ENCODE measurements at places on chromosomes 11 and 22.

GRCh38 chr11:33542921-33543320 lies 157.7 kb downstream of the C11orf91 start:
- peak; percentile 34 for DNase-seq

DNA sequence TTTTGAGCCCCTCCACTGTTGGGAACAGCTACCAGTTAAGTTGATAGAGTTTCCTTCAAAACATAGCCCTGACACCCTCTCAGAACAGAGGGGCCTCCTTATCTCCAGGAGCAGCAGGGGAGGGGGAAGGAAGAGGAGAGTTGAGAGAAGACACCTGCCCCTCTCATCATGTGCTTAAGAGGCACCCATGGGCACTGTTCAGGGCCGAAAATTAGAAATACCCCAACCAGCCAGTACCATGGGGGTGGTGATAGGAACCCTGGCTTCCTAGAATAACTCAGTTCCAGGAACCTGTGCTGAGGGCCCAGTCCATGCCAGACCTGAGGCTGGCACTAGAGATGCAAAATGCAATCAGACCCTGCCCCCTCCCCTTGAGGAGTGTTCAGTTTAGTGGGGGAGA lies 9.3 kb upstream of the GDPD5 start:
- no peak for DNase-seq

- DNase-seq: no peak
These were observed 12.1 kb downstream of the CHST1 start for GRCh38 chr11:45653277-45653676.

GRCh38 chr11:2924381-2924780 lies 4.8 kb downstream of the PHLDA2 start:
- no peak for DNase-seq

DNA sequence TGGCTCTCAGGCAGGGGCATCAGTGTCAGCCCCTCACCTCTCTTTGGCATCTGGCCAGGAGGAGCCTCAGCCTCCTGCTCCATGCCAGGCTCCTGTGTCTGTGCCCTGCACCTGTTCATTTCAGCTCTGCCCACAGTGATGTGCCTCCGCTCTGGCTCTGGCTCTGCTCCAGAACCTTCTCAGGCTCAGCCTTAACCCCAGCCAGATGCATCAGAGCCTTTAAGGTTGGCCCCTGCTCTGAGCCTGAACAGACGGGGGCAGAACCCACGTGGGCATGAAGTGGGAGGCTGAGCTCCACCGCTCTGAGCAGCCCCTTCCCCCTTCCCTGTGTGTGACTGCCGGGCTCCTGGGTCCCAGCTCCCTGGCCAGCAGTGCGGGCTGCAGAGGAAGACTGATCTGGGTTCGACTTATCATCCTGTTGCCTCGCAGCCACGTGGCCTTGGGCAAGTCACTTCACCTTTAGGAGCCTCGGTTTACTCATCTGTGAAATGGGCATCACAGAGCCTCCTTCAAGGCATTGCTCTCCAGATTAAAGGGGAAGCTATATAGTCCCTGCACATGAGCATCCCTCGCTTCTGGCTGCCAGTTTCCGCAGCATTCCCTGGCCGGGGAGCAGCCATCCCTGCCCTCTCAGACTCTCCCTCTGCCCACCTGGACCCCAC lies 44.7 kb upstream of the RTL6 start:
- no peak for DNase-seq

- DNase-seq: no peak
These were observed 458.9 kb upstream of the CADM1 start for GRCh38 chr11:115963156-115963555.

- DNase-seq: no peak
These were observed 23.9 kb upstream of the PANX2 start for GRCh38 chr22:50146439-50147238.

- DNase-seq: no peak
These were observed 8.6 kb upstream of the C11orf96 start for GRCh38 chr11:43933608-43934551.

DNA sequence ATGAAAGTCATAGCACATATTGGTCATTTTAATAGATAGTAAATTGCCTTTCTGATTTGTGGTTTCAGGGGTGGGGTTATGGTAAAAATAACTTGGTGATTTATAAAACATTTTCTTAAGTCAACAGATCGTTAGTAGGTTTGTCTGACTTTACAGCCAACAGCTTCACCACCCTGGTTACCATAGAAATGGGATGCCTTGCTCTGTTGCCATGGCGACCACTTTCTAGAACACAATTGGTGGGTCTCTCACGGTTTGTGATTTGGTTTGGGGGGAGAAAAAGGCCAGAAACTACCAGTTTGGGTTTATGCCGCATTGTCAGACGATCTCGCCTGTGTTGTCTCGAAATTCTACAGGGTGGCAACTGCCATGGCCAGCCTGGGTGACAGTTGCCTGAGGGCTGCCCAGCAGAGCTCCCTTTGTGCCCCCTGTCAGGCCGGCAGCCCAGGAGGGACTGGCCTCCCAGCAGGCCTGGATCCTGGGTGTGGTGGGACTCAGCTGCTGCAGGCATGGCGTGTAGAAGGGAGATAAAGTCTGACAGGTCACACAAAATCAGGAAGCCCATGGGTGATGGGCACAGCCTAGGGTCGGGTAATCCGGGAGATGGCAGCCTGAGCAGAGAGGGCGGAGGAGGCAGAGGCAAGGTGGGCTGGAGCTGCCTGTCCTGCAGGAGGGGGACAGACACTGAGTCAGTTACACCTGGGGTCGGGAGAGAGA lies 30.9 kb downstream of the KCNC1 start:
- no peak for DNase-seq

DNA sequence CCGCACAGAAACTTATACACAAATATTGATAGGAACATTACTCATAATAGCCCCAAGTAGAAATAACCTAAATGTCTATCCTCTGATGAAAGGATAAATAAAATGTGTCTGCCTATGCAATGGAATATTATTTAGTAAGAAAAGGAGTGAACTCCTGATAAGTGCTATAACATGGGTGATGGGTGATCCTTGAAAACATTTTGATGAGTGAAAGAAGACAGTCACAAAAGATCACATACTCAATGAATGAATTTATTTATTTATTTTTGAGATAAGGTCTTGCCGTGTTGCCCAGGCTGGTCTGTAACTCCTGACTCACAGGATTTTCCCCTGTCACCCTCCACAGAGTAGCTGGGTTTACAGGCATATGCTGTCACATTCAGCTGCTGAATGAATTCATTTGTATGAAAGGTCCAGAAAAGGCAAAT lies 17.3 kb downstream of the RNF121 start:
- DNase-seq: no peak

DNA sequence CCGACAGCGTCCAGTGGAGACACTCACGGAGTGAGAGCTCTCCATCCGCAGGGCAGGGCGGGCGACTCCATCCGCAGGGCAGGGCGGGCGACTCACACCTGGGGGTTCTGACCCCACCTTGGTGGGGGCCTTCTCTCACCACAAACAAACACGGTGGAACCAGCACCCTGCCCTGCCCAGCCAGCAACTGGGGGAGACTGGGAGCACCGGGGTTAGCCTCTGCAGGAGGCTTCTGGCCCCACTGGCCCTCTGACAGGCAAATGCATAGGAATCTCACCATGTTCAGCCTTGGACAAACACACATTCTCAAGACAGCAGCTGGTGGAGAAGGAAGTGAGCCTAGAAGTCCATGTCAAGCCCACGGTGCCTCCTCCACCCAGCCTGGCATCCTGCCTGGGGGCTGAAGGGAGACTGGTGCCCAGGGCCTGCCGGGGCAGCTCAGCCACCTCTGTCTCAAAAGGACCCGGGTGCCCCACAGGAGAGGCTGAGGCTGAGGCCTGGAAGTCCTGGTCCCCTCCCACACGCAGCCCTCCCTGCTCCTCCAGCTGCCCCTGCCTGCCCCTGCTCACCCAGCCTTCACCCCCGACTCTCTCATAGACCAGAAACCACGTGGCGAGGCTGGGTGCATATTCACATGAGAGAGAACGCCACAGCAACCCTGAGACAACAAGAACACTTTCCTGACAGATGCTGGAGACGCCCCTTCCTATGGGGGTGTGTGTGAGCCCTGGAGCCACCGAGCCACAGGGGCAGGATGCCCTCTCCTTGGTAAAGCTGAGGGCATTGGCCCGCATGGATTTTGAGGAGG lies 98.4 kb upstream of the B3GAT1 start:
- no peak for DNase-seq

- DNase-seq: no peak
These were observed 113.5 kb downstream of the MAML2 start for GRCh38 chr11:96229354-96229977.

DNA sequence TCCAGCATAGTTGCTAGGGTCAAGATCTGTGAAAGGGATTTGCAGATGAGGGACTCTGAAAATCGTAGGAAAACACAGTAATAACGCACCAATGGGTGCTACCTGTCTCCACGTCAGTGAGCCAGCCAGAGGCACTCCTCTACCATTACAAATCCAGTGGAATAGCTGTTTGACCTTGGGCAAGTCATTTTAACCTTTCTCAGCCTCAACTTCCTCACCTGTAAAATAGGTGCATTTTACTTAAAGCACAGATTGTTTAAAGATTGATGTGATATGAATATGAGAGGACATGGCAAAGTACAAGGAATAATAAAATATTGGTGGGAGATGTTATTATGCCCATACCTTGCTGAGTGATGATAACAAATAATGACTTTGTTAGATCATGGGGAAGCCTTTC lies 148.1 kb upstream of the TTC12 start:
- no peak for DNase-seq
